Choroid plexus epithelial cell (primary cell): ENCODE measurements at places on chromosomes 4 and X.

DNA sequence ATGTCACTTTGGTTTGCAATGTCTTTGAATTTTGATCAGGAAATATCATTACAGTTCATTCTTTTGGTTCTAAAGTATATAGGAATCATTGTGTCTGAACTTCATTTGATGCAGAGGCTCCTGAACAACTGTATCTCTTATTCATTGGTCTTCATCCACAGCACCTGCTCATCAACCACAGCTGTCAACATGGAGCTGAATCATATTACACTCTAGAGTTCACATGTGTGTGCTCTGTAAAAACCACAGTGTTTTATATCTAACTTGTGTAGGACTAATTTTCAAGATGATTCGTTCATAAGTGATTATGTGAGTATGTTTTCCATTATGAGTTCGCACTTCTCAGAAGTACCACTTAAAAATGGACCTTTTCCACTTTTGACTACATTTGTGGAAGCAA is 643.3 kb upstream of the FAM241A start:
- DNase-seq: no peak

DNA sequence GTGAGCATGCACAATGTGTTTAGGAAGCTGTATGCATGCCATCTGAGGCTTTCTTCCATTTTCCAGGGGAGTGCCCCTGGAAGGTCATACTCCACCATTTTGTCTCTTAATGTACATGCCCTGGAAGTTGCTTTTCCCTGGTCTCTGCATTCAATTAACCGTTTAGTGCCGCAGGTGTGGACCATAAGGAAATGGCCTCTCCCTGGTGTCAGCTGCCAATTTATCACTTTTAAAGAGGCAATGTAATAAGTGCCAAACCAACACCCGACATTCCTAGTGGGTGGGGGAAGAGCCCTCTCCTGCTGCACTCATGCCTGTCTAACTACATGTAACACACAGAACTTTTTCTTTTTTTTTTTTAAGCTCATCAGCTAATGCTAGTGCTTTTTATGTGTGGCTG is 7.1 kb upstream of the BST1 start:
- DNase-seq: no peak

GRCh38 chr4:48141048-48141447 is 7.0 kb upstream of the TXK start:
- peak; percentile 72 for DNase-seq

- no peak for DNase-seq
Measured at GRCh38 chr4:104490096-104490769, 4.5 kb downstream of the CXXC4 start.

DNA sequence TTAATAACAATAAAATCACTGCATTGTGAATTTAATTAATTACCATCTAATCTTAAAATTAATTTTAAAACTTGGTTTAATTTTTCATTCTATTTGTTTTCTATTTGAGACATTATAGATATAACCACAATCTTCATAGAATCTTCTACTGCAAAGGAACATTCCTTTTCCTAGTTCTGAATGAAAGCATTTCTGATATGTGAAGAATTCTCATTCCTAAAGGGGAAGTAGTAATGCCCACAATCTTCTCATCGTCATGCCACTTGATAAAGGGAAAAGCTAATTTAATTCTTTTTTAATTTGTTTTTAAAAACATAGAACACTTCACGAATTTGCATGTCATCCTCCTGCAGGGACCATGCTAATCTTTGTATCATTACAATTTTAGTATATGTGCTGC is 23.7 kb downstream of the MGARP start:
- DNase-seq: no peak

- peak; percentile 9 for DNase-seq
Measured at GRCh38 chr4:10596586-10597290, 87.8 kb downstream of the CLNK start.

DNA sequence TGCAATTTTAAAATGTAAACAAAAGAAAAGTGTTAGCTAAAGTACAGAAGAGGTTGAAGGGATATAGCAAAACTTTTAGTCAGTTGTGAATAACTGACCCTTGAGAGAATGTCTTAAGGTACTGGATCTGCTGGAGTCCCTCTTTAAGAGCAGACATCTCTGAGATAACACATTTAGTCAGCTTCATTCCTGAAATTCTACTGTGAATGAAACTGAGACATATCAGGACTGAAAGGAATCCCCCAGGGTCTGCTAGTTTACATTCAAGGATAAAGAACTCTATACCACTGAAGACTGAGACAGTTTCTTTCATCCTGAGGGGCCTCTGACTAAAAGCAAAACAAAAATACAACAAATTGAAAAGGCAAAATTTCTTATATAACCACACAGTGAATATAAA is 54.4 kb downstream of the PGRMC1 start:
- peak; percentile 21 for DNase-seq

- DNase-seq: peak; percentile 55
Measured at GRCh38 chrX:23799469-23800065, 16.6 kb downstream of the SAT1 start.

- DNase-seq: peak; percentile 59
Measured at GRCh38 chr4:6727081-6727942, 11.3 kb downstream of the BLOC1S4 start.

- no peak for DNase-seq
Measured at GRCh38 chrX:7269589-7269988, 121.6 kb upstream of the PUDP start.

DNA sequence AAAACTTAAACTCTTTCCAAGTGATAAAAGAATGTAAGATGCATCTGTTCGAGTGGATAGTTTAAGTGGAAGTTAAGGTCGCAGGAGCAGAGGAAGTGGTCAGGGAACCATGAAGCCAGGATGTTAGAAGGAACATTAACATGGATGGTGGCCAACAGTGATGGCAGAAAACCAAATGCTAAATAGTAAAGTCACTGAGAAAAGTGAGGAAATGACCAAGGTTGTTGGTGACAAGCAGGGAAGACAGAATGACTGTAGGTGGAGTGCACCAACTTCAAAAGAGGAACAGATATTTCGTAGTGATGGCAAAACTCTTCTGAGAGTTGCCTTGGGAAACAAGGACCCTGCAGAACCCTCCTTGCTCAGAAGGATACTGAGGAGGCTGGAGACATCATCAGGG is 226.2 kb downstream of the PALLD start:
- DNase-seq: peak; percentile 82

DNA sequence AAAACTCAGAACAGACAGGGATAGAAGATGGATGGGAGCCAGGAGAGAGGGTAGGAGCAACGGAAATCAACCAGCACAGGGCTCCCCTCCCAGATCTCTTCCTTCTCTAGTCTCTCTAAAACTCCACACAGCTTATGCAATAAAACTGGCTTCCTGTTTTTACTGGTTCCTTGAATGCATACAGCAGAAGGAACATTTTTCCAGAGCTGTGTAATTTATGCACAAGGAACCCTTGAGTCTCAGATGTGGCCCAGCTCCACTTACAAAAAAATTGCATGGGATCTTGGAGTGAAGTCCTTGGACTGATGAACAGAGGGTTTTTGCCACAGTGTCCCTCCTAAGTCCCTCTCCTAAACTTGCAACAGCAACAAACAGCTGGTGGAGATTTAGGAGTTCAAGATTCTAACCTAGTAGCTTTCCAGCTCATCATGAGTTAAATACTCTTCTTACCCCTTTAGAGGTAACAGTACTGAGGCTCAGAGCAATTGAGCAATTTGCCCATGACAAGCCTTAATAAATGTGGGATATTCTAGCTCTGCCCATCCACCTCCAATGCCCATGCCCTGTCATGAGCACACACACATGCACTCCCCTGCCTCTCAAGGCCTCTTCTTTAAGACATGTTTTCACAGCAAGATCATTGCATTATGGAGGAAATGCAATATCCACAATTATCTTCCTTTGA is 18.4 kb upstream of the CC2D2A start:
- DNase-seq: peak; percentile 73

DNA sequence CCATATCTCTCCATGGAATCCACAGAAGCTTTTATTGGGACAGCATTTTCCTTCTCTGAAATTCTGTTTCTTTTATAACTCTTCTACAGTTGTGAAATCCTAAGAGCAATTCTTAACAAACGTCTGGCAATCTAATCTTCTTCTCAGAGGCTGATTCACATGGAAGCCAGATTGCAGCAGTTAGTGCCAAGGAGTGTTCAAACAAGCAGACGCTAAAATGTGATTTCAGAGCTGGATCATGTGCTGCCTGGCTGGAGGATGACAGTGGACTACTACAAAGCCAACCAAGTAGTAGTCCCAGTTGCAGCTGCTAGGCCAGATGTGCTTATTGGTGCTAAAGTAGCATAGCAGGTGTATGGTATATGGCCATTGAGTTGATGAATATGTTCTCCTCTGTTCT is 27.7 kb upstream of the GLRB start:
- peak; percentile 85 for DNase-seq

DNA sequence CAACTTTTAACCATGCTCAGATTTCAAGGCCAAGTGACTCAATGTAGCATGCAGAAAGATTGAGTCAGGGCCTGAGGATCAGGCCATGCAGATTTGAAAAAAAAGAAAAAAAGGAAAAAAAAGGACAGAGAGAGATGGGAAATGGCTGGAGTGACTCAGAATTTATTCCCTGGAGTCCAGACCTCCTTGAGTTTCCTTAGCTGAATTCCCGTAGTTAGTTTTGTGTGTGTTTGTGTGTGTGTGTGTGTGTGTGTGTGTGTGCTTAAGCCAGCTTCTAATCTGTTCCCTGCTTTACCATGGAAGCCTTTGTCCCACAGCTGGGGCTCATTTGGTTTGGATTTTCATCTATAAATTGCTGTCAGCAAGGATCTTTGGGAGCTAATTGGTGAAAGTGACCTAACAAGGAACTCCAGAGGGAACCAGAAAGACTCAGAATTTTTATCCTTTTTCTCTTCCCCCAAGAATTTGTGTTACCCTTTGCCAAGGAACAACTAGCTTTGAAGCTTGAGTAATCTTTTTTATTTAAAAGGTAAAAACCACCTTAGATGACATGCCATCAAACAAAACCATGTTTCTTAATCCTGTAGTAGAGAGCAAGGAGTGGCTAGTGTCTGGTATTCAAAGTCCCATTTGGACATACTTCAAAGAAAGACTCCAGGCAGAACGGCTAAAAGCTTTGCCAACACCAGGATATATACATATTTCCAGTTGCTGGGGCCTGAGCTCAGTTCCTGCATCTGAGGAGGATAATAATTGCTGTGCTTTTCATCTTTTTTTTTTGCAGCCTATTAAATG is 109.0 kb upstream of the DDIT4L start:
- DNase-seq: peak; percentile 89
